SK-N-SH (cell line): ENCODE measurements at places on chromosomes 7 and 10. TPM values are rescaled to one million over a fixed set of nuclear protein-coding genes. Genes with fewer than 3 reads are reported as not detected.

GRCh38 chr7:75624134-75624832, 114.5 kb downstream of the HIP1 start:
- DNase-seq = no peak

- peak; percentile 60 for DNase-seq
Measured at GRCh38 chr7:1712907-1713501, 42.9 kb downstream of the ELFN1 start.

DNA sequence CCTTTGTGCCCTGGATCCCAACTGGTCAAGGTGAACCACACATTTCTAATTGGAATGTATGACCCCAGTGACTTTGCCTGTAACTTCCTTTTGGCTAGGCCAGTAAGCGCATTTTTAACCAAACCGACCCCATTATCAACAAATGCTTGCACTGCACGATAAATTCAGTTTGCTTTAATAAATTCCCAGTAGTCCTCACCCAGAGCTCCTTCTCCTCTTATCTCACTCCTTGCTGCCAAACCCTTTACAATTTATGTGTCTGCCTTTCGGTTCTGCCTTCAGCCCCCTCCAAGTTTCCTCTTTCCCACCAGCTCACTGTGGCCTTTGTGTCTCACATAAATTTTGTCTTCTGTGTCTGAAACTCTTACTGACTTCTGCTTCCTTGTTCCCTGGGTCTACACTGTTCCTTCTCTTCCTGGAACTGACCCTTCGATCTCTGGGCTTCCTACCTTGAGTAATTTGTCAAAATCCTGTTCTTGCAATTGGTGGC, 59.0 kb downstream of the TBXAS1 start:
- DNase-seq = no peak

DNA sequence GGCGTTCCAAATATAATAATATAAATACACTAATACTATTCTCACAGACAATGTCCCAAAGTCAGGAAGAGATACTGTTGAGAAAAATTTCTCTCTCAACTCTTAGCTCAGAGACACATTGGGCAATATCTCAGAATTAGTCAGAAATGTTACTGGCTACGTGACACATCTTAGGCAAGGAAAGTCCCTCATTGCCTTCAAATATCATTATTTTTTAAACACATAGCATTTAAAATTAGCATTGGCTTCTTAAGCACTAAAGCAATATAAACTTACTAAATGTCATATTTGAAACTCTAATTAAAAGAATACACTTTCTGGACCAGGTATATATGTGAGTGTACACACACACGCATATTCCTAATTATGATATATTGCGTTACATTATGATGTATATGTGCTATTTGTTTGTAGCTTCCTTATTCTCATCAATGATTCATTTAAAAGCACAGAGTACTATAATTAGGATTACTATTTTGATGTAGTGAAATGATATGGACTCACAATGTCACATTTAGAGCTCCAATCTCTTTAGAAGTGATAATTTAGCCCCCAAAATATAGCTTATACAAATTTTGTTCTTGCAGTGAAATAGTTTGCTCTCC, 255.8 kb downstream of the TWIST1 start:
- DNase-seq = no peak

- DNase-seq = no peak
Measured at GRCh38 chr7:36224934-36225858, 72.1 kb downstream of the EEPD1 start.

GRCh38 chr7:126215785-126216184, 1037.0 kb downstream of the GRM8 start:
- no peak for DNase-seq

DNA sequence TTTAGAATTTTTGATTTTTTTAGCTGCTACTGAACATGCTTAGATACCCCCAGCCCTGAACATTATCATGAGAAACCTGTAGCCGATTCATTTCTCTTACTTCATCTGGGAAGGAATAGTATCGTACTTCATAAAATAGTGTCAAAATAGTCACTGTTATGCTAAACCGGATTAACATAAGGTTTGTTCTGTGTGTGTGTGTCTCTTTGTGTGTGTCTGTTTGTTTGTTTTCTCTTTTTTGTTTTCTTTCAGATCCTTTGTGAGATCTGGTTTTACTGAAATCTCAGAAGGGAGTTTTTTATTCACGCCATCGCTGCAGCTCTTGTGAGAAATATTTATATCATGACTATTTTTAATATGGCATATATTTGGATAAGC, 761 bp downstream of the LGI1 start:
- no peak for DNase-seq

- no peak for DNase-seq
Measured at GRCh38 chr10:116296291-116296721, 23.3 kb upstream of the GFRA1 start.

DNA sequence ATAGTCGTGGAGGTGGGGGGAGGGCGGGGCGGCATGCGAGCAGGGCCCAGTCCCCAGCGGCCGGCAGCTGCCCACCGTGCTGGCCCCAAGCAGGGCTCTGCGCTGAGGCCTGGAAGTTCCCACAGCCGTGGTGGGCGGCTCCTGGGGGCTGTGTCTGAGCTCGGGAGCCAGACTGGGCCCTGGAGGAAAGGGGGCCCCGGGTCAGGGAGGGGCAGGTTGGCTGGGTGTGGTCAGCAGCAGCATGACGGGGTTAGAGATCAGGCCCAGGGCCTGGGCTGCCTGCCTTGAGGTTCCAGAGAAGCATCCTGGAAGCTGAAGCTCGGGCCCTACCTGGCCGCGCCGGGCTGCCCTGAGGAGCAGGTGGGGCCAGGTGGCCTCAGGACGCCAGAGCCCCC, 22.1 kb downstream of the GET4 start:
- DNase-seq = no peak

GRCh38 chr7:155527664-155528063, 18.7 kb downstream of the CNPY1 start:
- no peak for DNase-seq

GRCh38 chr7:99253369-99253768, 19.3 kb upstream of the MYH16 start:
- DNase-seq = no peak

DNA sequence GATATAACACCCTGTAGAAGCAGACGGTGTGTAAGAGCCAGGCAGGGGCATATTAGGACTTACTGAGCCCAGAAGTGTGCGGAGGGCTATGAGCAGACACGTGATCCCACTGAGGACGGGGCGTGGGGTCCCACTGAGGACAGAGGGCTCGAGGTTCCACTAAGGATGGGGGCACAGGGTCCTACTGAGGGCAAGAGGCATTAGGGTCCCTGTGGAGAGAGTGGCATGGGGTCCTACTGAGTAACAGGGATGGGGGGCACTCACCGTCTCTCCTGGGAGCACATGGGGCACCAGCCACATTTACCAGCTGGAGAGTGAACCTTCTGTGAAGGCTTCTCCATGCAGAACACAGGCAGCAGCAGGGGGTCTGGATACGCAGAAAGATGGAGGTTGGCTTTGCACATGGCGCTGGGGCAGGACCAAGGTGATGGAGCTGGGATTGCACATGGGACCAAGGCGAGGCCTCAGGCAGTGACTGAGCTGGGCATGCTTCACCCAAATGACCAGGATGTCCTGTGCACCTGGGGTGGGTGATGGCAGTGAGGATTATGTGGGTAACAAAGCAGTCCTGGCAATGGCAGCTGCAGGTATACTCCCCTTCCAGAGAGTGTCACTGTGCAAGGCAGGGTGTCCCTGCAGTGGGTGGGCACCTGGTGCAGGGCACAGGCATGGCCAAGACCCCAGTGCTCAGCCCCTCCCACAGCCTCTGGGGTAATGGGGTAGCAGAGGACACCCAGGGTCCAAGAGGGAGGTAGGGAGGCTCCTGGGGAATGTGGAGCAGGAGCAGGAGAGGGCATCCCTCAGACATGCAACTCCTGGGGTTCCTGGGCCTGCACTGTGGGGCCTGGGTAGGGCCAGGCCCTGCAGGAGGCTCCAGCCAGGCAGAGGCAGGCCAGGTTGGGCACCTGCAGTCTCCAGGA, 278.1 kb downstream of the TCERG1L start:
- no peak for DNase-seq

DNA sequence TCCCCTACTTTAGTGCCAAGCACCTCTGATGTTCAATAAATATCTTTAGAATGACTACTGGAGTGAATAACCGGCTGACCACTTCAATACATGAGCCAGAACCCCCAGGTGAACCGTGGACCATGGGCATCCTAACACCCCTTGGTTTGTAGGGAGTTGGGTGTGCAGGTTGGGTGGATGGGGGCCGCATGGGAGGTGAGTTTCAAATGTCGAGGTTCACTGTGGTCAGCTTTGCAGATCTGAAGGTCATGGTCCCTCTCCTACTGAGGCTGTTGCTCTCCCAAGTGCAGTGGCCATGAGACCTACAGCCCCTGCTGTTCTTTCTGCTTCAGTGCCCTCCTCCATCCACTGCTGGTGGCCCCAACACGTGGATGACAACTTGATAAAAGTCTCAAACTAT, 178.0 kb upstream of the MKI67 start:
- no peak for DNase-seq

GRCh38 chr7:142323706-142324105, 65.8 kb upstream of the PRSS58 start:
- peak; percentile 49 for DNase-seq

GRCh38 chr7:70384891-70385290, 747.1 kb upstream of the GALNT17 start:
- no peak for DNase-seq

- DNase-seq = no peak
Measured at GRCh38 chr10:30462513-30462912, 28.5 kb downstream of the MAP3K8 start.

Gene MRM2
- 30.7 and 34.8 TPM in 2 replicates for polyA plus RNA-seq

Gene TAC1
- not detected in 2 replicates for polyA plus RNA-seq

DNA sequence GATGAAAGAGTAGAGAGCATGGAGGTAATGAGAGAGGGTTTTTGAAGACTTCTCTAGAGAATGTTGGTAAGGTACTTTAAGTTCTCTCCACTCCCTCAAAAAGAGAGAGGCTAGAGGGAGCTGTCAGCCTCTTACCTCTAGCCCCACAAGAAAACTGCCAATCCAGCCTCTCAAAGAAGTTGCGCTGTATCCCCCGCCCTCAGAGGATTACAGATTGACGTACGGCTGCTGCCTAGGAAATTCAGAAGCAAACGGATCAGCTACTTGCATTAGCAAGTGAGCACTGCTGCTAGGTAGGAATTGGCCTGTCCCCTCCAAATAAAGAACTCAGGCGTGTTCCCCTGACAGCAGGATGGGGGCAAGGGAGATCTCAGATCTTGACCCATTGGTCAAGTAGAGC, 34.2 kb downstream of the TYW1B start:
- DNase-seq = no peak

Gene HPS6
- polyA plus RNA-seq = 7.3 and 7.8 TPM in 2 replicates

Gene C10orf95
- polyA plus RNA-seq = 0.05 and 0.07 TPM in 2 replicates

GRCh38 chr7:2063563-2064260, 169.0 kb downstream of the MAD1L1 start:
- DNase-seq = peak; percentile 75

DNA sequence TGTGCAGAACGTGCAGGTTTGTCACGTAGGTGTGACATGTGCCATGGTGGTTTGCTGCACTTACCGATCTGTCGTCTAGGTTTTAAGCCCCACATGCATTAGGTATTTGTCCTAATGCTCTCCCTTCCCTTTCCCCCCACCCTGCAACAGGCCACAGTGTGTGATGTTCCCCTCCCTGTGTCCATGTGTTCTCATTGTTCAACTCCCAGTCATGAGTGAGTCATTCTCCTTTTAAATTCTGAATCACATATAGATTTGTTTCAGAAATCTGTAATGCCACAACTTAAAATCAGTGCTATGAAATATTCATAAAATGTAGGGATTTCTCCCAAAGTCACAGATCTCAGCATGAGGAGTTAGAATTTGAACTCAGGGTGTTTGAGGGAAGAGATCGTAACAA, 552.5 kb upstream of the MBL2 start:
- no peak for DNase-seq

GRCh38 chr10:56880606-56881005, 519.5 kb upstream of the ZWINT start:
- DNase-seq = no peak

Gene TPK1
- polyA plus RNA-seq = 3.0 and 3.3 TPM in 2 replicates

Gene CCDC146
- 2.7 and 4.0 TPM in 2 replicates for polyA plus RNA-seq
